Muscle of arm (tissue), 14 donors: ENCODE measurements at places on chromosomes 4 and X.

- no peak for DNase-seq
Measured at GRCh38 chrX:69197690-69198089, 32.4 kb upstream of the PJA1 start.

DNA sequence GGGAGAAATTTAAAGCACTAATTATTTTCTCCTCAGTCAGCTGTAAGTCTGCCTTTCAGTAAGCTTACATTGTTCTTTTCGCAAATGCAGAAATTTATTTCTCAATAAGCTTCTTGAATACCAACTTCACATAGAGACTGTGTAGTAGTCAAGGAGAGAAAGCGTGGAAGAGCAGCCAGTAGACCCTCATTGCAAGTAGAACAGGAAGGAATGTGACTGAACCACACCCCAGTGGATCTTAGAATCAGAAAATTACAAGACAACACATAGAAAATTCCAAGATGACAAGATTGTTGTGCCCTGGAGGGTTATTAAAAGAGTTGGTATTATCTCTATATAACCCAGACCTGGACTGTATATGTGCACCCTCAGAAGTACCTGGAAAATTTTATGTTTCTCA lies 216.9 kb downstream of the RELL1 start:
- DNase-seq, result no peak

GRCh38 chr4:10925996-10926395 lies 241.4 kb upstream of the CLNK start:
- no peak for DNase-seq

DNA sequence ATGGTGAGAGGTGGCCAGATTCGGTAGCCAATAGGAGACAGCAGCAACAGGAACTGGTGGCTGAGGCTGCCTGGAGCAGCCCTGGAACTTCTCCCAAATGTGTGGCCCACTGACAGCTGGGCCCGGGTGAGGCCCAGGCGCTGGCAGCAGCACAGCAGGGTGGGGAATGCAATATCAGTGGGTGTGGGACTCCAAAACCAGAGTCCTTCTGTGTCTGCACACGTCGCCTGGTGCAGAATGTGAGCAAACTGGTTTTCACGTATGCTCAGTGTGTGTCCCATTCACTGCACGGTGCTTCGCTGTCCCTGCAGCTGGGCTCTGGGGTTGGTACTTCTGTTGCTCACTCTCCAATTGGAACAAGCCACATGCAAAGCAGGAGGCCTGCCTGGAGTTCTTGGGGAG lies 14.4 kb upstream of the CENPU start:
- peak; percentile 39 for DNase-seq

- DNase-seq, result no peak
Measured at GRCh38 chr4:151409470-151410313, 716 bp downstream of the FHIP1A start.

GRCh38 chr4:113844369-113844768 lies 82.8 kb upstream of the CAMK2D start:
- DNase-seq, result no peak

DNA sequence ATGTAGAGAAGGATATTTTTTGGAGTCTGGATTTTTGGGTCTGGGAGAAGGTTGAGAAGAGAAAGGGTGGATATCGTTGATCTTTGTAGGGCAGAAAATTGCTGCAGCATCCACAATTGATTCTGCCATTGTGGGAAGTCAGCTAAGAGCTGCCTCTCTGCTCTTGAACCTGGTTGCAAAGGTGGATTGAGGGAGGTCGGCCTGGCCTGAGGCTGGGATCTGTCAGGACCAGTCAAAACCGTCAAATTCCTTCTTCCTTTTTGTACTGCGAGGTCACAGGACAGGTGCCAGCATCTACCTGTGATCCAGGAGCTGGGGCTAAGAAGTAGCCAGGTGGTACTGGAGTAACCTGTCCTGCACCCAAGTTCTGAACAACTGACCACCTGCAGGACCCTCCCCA lies 93.7 kb downstream of the SHOX start:
- no peak for DNase-seq

- peak; percentile 9 for DNase-seq
Measured at GRCh38 chr4:166257891-166258290, 384.9 kb downstream of the TLL1 start.
